T-helper 2 cell (primary cell): ENCODE measurements at places on chromosomes 11 and 22.

DNA sequence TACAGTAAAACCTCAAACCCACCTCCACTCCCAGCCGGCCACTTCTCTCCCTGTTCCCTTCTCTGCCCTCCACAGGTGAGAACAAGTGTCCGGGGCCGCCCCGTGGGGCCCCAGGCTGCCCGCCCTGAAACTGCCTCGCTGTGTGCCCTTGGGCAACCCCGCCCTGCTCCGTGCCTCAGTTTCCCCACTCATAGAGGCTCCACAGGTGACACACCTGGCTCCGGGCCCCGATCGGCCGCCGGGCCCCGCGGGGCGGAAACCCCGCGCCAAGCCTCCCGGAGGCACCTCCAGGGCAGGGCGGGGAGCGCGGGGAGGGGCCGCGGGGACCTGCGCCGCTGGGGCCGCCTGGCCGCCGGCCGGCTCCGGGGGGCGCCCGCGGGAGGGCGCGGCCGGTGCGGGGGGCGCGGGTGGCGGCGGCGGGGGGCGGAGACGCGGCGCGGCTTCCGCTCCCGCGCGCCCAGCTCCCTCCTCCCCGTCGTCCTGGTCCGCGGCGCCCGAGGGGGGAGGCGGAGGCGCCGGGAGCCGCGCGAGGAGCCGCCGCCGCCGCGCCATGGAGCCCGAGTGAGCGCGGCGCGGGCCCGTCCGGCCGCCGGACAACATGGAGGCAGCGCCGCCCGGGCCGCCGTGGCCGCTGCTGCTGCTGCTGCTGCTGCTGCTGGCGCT, at the start of gene LRP5:
Gene LRP5, plus strand, starts transcription at position 475 of the 663 bp plus-strand sequence. Its CDS starts 124 bp downstream, at position 599.
- no peak for DNase-seq

GRCh38 chr11:67594480-67594879, 10.9 kb downstream of the GSTP1 start:
- no peak for DNase-seq

- no peak for DNase-seq
Measured at GRCh38 chr11:120386774-120387371, 50.7 kb downstream of the ARHGEF12 start.

DNA sequence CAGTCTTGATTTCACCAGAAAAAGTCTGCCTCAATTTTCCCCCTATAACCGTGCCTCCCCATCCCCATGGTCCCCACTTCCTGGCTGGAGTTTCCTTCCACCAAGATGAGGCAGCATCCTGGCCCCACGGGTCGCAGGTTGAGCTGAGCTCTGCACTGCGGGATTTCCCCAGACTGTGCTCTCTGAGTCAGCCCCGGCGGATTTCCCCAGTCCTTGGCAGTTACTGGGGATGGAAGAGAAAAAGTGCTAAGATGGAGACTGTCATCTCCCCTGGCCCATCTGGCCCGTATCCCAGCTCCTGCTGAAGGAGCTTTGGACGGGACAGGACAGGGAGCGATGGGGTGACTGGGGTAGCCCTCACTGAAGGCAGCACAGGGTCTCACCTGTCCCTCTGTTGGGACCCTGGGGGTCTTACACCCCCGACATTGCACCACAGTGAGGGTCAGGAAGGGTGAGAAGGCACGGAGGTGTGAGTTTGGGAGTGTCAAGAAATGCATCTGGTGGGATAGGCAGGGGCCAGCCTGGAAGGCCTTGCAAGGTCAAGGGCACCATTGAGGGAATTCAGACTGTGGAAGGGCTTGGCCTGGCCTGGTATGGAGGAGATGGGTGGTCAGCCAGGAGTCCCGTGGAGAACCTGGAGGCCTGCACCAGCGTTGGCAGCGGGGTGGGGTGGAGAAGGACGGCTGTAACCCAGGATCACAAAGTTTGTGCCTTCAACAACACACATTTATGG, 36.5 kb downstream of the NADSYN1 start:
- DNase-seq, result no peak

DNA sequence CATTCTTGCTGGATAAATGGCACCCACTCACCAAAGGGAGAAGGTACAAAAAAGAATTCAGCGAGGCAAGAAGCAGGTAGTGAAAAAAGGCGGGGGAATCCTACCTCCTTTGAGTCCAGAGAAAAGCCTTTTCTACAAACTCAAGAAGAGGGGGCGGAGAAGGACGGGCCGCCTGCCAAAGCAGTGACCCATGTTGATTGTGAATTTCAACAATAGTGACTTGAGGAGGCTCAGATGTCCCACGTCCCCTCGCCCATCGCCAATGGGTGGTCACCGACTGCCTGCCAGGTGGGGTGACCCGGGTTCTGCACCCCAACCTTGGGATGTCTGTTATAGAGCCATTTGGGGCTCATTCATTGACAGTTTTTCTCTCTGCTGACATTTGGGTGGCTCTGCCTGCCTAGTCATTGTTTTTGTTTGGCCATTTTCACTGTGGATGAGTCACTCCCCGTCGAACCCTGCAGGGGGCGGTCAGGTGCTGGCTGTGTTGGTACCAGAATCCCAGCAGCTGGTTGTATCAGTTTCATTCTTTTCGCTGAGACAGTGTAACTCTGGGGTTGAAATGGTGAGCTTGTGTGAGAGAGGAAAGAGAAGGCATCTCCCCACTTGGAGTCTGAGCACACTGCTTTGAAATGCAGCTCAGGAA, 163.4 kb upstream of the NCAM1 start:
- DNase-seq, result no peak

DNA sequence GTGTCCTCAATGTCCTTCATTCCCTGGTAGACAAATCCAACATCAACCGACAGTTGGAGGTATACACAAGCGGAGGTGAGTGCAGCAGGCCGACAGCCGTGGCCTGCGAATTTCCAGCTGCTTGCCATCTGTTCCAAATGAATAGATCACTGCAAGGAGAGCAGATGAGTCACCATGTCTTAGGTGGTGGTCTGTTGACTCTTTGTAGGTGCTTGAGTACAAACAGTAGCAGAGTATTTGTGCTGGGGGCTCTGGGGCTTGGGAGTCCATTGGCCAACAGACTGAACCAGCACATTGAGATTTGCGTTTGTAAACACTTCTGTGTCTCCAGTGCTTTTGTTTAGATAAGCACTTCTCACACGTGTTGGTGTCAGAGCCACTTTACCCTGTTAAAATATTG, 21.1 kb downstream of the EIF3L start:
- DNase-seq, result no peak

GRCh38 chr11:27100534-27100933, 59.9 kb downstream of the BBOX1 start:
- DNase-seq, result no peak

- DNase-seq, result no peak
Measured at GRCh38 chr22:40524392-40525249, 111.9 kb downstream of the MRTFA start.

GRCh38 chr11:36034551-36035331, 90.9 kb downstream of the LDLRAD3 start:
- no peak for DNase-seq

GRCh38 chr11:110890995-110891394, 178.8 kb upstream of the ARHGAP20 start:
- no peak for DNase-seq

DNA sequence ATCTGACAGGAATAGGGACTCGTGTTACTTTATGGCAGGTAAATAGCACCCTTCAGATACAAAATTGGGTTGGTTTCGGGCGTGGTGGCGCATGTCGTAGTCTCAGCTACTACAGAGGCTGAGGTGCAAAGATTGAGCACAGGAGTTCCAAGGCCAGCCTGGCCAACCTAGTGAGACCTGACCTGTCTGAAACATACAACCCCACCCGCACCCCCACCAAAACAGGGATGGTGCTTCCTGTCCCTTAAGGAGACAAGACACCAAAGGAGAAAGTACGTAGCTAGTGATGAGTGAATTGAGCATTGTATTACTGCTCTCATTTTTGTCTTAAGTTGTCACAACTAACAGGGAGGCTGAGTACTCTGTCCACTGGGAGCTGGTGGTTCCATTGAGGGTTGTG, 14.1 kb downstream of the RBM4 start:
- DNase-seq, result no peak

- DNase-seq, result no peak
Measured at GRCh38 chr11:2449548-2450320, 4.9 kb downstream of the KCNQ1 start.

GRCh38 chr11:65090628-65091027, 5.4 kb upstream of the VPS51 start:
- DNase-seq, result no peak

GRCh38 chr11:25734591-25735211, 597.2 kb upstream of the ANO3 start:
- no peak for DNase-seq

DNA sequence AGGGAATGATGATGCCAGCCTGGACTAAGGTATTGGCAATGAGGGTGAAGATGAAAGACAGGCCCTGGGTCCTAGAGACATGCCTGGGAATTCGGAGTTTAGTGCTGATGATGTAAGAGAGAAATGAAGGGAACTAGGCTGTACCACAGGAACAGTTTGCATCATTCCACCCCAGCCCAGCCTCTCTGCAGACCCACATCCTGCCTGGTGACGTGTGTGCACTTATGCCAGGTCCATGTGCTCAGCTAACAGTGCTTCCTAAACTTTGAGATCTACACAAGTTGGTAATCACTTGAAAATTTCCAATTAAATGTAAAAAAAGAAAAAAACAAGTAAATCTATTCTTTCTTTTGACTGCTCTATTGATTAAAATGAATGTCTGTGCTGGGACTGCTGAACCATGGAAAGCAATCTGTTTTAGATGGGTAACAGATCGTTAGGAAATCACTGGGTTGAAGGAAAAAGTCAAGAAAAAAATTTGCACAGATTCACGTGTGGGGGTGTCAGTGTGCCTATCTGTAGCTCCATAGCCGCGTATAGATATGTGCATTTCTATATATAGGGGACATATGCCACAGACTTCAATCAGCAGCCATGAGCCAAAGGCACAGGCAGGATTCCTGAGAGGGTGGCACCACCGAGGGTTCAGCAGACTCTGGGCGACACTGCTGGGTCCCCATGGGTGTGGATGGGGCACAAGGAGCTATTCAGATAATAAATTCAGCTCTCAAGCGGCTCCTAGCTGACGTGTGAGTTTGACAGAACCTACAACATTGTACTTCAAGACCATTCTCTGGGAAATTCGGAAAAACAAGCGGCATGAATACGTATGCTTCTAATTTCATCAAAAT, 131.1 kb upstream of the OPCML start:
- DNase-seq, result no peak

GRCh38 chr11:114084414-114084813, 24.9 kb downstream of the ZBTB16 start:
- DNase-seq, result no peak

DNA sequence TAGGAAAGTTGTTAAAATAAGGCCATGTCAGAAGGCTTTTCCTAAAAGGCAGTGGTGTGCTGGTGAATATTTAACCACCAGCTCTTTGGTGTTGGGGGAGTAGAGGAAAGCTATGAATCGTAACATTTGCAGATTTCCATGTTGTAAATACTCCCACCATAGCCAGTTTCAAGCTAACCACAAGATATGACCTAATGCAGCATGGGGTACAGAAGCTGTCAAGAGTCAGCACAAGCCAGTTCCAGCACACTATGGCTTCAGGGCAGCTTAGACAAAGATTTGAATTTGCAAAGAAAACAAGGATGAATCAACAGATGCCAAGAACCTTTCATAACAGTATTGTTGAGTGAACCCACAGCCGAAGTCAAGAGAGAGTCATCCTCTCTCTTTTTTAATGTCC, 40.0 kb downstream of the COMMD9 start:
- DNase-seq, result no peak

- DNase-seq, result no peak
Measured at GRCh38 chr11:20374741-20375300, 11.3 kb downstream of the HTATIP2 start.

DNA sequence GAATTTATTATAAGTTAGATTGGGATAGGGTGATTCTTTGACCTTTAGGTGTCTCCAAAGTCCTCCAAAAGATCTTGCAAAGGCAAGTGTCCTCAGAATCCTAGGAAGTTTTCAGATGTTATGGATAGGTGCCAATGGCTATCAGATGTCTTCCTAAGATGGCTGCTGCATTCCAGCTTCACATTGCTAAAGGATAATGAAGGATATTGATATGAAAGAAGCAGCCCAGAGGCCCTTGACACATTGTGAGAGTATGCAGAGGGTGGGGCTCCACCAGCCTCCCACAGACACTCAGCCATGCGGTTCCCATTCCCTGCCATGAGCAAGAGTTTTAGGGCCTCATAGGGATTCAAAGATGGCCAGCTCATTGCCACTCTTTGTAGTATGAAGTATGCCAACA, 22.3 kb upstream of the GLYATL2 start:
- DNase-seq, result no peak

DNA sequence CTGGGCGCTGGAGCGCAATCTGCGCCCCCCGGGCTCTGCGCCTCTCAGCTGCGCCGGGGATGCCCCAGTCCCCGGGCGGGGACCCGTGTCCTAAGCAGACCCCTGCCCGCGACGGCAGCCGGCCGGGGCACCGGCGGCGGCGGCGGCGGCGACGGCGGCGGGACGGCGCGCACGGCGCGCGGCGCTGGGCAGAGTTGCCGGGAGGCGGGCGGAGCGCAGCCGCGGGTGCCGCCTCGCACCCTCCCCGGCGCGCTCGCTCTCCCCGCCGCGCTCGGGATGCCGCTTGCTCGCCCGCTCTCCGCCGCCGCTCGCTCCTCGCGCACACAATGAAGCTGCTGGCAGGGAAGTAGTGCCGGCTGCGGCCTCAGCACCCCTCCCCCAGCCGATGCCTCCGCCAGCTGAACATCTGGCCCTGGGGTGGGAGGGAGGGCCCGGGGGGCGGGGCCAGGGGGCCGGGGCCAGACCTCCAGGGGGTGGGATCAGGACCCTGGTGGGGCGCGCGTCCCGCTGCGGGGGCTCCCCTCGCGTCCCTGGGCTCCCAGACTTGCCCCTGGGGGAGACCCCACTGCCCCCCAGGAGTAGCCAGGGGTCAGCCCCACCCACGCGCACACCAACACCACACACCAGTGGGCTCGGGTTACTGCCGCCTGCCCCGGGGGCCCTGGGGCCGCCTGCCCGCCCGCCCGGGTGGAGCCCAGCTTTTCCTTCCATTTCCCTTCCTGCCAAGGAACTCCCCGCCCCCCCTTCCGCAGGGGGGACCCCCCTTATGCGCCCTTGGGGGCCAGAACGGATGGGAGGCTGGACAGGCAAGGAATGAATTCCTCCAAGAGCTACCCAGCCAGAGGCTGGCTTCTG, at the start of gene RCOR2:
Gene RCOR2, minus strand, starts transcription at position 328 of the 855 bp plus-strand sequence. CDS start 708 bp downstream, outside the sequence.
- no peak for DNase-seq

DNA sequence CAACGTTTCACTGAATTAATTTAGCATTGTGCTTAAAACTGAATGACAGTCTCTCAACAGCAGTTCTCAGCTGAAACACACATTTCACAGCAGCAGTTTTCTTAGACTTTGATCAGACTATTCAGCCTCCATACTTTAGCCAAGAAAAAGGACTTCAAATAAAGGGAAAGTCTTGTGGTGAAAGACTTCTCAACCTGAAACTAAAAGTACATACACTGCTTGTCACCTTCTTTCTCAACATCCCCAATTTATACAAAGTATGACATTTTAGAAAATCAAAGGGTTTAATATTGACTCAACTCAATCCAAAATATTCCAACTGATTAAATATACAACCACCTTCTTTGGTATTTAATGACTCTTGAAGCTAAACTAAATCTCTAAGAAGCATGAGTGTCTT, 419.0 kb downstream of the LRRC4C start:
- DNase-seq, result no peak
